ENCODE measurements at places on chromosomes 12 and 14.
A peak's percentile ranks its signal among the peaks of the same experiment; 100 is the strongest.

DNA sequence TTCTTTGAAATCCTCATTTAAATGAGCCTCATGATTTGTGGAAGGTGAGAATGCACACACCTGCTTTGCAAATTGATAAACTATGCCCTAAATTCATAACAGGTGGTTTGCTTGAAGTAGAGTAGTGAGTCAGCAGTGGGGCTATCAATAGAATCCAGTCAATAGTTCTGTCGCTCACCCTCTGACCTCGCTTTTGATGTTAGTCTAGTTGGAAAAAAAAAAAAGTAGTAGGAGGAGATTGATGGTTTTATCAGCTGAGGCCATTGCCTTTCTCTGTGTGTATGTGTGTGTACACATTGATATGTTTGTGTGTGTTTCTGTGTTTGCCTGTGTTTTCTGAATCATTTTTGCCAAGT lies 267.3 kb downstream of the SNAPC1 start:
- no peak for DNase-seq

DNA sequence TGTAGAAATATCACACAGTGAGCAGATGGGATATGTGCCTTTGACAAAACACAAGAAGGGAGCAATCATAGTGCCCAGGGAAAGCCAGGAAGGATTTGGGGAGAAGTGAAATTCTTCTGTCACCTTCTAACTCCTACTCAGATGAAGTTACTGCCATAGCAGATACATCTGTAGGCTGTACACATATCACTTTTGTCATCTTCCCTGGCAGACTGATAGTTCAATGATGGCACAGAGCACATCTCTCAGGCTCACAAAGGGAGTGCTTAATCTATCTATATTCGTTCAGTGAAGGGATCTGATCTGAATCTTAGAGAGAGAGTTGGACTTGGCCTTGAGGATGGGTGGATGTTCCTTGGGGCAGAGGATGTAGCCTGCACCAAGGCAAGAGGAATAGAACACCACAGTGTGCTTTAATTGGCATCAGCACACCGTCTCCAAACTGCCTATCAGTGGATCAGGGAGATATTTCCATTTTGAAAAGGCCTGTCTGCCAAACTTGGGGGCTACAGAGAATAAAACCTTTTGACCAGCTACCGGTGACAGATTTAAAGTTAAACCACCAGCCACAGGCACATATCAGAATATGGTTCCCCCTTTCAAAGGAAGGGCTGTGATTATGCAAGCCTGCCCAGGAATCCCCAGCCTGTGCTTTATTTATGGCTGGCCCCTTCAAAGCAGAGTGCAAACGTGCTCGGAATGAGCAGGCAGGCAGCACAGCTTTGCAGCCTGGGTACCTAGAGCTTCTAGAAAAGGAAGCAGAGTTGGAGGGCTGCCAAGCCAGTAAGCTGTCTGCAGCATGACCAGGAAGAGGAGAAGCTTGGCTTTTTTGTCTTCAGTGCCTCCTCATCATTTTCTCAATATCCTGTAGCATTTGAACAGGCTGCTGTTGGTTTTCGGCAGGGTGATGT lies 165.5 kb upstream of the DYRK2 start:
- DNase-seq, result peak; percentile 41

GRCh38 chr12:116855744-116856470 lies 25.3 kb downstream of the HRK start:
- no peak for DNase-seq

DNA sequence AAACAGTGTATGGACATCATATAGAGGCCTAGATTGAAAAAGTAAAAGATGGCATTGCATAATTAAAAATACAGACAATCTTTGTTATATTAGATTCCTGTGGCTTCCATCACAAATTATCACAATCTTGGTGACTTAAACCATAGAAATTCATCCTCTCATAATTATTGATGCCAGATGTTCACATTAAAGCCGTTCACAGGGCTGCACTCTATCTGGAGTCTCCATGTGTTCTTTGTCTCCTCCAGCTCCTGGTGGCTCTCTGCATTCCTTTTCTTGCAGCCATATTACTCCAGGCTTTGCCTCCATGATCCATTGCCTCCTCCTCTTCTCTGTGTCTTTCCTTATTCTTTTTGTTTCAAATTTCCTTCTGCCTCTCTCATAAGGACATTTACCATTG lies 875.7 kb upstream of the USP15 start:
- no peak for DNase-seq

GRCh38 chr14:68495101-68496039 lies 297.5 kb downstream of the ZFP36L1 start:
- no peak for DNase-seq

GRCh38 chr14:73227812-73228781 lies 9.2 kb upstream of the PAPLN start:
- DNase-seq, result peak; percentile 97

DNA sequence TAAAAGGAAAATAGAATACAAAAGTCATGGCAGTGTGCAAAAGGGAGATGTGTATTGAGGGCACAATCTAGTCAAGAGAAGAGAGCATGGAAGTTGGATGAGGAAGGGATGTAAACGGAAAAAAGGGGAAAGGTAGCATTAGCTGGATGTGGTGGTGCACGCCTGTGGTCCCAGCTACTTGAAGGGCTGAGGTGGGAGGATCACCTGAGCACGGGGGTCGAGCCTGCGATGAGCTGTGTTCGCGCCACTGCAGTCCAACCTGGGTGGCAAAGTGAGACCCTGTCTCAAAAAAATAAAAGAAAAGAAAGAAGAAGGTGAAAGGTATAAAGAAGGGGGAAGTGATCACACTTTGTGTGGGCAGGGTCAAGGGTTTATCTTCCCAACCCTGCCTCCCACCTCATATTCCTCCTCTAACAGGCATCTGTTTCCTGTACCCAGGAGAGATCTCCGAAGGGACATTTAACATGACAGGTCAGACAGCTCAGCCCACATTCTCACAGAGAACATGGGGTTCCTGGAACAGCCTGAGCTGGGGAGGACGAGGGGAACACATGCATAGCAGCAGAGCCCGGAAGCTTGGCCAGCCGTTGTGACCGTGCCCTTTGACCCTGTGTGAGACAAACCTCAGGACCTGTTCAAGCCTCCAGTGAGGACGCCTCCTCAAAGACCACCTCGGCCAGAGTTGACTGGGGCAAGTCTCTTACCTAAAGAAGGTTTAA lies 8.9 kb downstream of the RNASE11 start:
- no peak for DNase-seq

- peak; percentile 14 for DNase-seq
Observed at GRCh38 chr14:69315301-69315700, 55.3 kb downstream of the GALNT16 start.

DNA sequence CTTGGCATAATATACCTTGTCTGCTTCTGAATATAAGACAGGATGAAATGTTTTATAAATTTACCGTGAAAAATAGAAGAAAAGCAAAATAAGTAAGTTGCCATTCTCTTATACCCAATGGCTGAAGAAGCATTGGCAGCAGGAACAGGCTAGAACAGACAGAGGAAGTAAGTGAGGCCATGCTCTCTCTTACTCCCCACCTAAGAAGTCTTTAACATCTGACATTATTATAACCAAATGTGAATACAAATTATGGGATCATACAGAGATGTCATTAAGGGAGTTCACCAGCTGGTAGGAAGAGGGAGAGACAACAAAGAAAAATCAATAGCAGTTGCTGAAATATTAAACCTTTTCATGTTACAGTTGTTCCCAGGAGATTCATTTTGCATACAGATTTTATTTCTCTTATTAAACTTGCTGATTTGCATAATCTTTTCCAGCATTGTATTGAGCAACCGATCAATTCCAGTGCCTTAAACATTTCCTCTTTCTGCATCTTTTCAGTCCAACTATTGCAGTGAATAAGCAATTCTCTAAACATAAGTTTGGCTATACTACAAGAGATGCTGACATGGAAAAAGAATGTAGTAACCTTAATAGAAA lies 270.6 kb downstream of the SLC6A15 start:
- peak; percentile 98 for DNase-seq

DNA sequence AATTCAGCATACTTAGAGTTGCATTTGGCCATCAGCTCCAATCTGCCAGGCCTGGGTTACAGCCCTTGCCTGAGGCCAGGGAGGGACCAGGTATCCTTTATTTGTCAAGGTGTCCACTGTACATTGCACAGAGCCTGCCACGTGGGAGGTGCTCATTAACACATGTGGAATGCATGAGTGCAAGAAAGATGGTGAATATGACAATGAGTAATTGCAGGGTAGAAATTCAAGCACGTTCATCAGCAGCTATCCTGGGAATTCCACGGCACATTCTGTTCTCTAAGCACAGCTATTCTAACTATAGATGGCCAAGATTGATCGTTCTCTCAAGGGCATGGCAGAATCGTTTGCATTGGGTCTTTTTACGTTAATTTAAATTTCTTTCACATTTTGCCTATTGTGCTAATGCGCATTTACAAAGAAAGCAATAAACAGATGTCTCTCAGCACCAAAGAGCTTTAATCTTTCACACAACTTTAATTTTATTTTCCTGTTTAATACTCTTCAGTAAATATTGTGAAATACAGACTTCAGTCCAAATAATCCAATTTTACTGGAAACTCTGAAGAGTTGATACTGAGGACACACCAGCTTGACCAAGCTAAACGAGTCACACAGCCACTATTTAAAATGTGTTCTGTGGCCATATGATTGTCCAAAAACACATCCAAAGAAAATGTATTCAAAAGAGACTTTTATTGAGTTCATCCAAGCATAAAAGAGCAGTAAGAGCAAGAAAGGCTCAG lies 1025.7 kb upstream of the TMEM132C start:
- DNase-seq, result no peak

GRCh38 chr12:125089083-125089482 lies 23.8 kb downstream of the AACS start:
- DNase-seq, result peak; percentile 42

- peak; percentile 4 for DNase-seq
Observed at GRCh38 chr14:72924337-72924736, 1.9 kb upstream of the DCAF4 start.

- DNase-seq, result no peak
Observed at GRCh38 chr12:29940811-29941210, 157.1 kb upstream of the TMTC1 start.

DNA sequence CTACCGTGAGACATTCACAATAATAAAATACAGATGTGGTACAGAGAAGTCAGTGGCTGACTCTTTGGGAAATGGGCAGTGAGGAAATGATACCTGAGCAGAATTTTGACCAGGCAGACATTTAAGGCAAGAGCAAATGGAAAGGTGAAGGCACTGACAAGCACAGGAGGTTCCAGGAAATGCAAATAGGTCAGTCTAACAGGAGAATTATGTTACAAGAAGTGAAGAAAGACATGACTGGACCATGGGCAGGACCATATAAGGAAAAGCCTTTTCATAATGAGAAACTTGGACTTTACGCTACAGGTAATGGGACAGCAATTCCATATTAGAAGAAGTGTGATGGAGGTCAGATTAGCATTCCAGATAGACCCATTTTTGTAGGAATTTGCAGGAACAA lies 338.9 kb downstream of the PDZRN4 start:
- DNase-seq, result no peak

DNA sequence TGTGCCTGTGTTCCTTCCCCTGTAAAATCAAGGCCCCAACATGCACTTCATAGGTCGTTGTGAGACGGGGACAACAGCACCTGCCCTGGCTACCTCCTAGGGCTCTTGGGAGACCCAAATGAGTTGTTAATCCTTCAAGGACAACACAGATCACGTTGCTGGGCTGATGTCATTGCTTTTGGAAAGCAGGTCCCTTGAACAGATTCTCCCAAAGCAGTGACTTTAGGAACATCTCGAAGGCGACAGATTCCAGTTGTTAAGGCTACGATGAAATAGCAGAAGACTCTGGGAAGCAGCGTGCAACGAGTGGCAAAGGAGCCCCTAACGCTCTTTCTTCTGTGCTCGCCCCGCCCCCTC lies 26.2 kb upstream of the MAP1LC3B2 start:
- DNase-seq, result no peak

DNA sequence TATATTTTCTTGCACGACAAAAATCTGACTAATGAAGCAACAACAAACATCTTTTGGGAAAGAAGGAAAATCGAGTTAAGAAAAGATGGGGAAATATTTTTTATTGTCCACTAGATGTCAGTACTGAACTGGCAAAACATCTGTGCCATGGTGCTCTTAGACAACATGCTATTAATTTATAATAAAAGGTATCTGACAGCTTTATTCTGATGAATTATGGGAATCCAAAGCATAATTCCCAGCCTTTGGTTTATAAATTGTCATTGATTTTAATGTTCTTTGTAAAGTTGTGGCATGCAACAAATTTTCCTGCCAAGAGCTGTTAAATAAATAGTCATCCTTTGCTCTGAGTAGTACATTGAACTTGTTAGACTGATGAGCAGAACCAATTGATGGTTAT lies 231.2 kb downstream of the ETNK1 start:
- DNase-seq, result peak; percentile 65

- DNase-seq, result no peak
Observed at GRCh38 chr14:70013271-70013873, 134.2 kb downstream of the SMOC1 start.

DNA sequence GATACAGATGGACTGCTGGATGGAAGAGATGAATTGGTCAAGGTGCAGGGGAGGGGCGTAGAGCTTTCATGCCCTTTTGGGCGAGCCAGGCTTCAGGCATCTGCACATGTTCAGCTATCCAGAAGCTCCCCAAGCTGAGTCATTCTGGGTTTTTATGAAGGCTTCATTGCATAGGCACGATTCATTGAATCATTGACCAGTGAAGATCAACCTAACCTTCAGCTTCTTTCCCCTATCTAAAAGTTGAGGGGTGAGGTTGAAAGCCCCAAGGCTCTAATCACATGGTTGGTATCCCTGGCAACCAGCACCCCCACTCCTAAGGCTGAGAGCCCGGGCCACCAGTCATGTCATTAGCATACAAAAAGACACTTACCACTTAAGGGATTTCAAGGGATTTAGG lies 36.3 kb downstream of the RPS29 start:
- no peak for DNase-seq

GRCh38 chr12:45216983-45217485 lies 1.1 kb downstream of the ANO6 start:
- peak; percentile 0 for DNase-seq

DNA sequence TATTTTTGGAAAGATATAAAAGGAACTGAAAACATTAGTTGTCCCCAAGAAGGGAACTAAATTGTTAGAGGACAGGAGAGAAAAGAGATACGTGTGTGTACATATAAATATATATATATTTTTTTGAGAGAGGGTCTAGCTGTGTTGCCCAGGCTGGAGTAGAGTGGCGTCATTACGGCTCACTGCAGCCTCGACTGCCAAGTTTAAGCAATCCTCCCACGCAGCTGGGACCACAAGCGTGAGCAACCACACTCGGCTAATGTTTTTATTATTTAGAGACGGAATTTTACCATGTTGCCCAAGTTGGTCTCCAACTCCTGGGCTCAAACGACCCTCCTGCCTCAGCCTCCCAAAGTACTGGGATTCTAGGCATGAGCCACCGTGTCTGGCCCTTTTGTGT lies 16.2 kb upstream of the NOP2 start:
- DNase-seq, result no peak

GRCh38 chr12:47799357-47799955 lies 20.2 kb downstream of the HDAC7 start:
- no peak for DNase-seq

- DNase-seq, result no peak
Observed at GRCh38 chr14:96979611-96980074, 182.5 kb downstream of the VRK1 start.

Data from NCI-H2171 treated with DMSO at 0.1 percent for 48 hours (cell line).